AG10803 (cell line): ENCODE measurements at places on chromosomes 6 and 20.
A peak's percentile ranks its signal among the peaks of the same experiment; 100 is the strongest.

DNA sequence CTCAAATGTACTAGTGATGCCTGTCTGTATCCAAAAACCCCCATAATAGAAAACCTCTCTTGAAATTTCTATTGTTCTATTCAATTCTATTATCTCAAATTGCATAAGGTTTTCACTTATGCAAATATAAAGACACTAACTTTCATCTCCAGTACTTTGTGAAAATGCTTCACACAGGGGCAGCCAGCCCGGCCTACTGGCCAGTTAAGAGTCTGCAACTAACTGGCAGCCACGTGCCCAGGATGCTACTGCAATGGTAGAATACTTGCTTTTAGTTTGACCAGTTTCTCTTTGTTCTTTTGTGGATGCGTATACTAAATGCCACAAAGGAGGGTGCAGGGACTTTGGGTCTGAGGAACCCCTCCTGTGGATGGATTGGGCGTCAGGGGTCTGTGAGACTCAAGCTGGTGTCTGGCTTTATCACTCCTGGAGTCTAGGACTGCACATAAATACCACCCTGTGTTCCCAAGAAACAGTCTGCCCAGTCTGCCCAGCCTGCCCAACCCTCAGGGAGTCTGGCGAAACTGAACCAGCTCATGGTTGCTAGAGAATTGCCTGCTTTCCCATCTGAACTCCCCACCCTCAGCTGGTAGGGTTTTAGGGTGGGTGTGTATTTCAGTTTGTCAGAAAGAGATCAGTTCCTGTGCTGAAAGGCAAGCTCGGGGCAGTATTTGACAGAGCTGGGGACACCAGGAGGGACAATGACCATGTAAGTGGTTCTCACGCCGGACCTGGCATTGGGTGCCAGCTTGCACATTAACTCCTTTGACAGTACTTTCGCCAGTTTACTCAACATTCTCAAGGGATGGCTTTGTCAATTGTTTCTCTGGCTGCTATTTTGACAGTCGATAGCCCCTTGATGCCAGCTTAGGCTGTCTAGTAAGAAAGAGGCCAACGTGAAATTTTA, 558.2 kb upstream of the JAG1 start:
- no peak for DNase-seq

GRCh38 chr20:53124075-53124551, 152.0 kb downstream of the TSHZ2 start:
- peak; percentile 34 for DNase-seq

DNA sequence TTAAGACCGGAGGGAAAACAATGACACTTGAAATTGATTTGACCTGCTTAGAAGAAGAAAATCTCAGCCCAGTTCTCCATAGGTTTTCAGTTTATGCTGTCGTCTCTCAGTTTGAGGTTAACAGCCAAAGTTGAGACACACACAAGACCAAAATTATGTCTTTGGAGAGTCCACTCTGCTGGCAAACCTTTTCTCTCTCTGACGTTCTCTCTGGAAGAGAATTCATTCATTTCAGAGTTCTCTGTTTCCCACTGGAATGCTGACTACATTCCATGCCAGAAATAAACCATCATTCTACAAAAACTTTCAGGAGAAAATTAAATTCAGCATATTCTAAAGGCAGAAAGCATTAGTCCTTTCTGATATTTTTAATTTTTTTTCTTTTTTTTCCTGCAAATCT, 155.2 kb downstream of the TFAP2A start:
- peak; percentile 8 for DNase-seq

- no peak for DNase-seq
Measured at GRCh38 chr6:157908369-157909281, 73.0 kb upstream of the SYNJ2 start.

DNA sequence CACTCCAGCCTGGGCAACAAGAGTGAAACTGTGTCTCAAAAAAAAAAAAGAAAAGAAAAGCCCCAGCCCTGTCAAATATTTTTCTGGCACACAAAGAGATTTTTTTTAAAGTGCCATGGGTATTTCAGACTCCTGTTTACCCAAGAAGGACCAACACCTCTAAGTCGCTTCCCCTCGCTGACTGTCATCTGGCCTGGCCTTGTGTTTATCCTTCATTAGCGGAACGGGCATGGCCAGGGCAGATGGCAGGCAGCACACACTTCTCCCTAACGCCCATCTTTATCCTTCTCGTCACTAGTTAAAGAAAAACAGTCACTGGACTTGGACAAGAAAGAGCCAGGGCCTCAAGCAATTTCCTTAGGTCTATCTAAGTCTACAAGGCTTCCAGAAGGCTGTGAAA, 7.3 kb upstream of the CBFA2T2 start:
- DNase-seq, result no peak
